ENCODE measurements at places on chromosomes 3 and 15.
A peak's percentile ranks its signal among the peaks of the same experiment; 100 is the strongest.

GRCh38 chr3:141901914-141902313 lies 25.5 kb downstream of the ATP1B3 start:
- DNase-seq = no peak

DNA sequence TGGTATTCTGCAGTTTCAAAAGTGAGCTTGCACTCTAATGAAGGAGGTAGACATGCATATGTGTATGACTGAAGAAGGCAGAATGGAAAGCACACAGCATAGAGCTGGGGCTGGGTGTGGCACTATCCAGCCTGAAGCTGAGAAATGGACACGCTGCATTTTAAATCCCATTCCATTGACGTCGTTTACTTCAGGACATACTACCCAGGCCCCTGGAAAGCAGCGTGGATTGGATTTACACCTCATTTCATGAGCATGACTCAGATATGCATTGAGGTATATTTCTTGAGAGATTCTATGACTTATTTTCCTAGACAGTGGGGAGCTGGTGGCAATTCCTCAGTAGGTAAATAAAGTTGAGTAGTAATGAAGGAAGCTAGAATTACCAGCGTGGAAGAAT lies 101.4 kb downstream of the ABI3BP start:
- DNase-seq = no peak

- peak; percentile 27 for DNase-seq
Measured at GRCh38 chr3:148233403-148233802, 464.3 kb upstream of the AGTR1 start.

GRCh38 chr3:7207125-7207524 lies 346.2 kb downstream of the GRM7 start:
- DNase-seq = no peak

- no peak for DNase-seq
Measured at GRCh38 chr3:10816019-10816862, at the start of gene SLC6A11. TSS of gene SLC6A11 (plus strand) at chr3:10816228. CDS start at chr3:10816266, 38 bp downstream.

DNA sequence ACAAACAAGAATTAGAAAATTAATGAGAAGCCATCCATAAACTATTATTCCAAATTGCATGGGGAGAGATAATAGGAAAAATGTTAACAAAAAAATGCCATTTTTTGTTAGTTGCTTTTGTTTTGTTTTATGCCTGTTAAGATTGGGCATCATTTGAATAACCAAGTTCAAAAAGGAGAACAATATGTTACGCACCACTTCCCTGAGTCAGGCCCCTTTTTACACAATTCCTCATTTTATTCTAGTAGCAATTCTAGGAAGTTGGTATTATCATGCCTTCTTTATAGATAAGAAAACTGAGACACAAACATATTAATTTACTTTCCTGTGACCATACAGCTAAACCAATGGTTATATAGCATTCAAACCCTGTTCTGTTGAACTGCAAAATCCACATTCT lies 736.9 kb upstream of the CCDC54 start:
- no peak for DNase-seq

DNA sequence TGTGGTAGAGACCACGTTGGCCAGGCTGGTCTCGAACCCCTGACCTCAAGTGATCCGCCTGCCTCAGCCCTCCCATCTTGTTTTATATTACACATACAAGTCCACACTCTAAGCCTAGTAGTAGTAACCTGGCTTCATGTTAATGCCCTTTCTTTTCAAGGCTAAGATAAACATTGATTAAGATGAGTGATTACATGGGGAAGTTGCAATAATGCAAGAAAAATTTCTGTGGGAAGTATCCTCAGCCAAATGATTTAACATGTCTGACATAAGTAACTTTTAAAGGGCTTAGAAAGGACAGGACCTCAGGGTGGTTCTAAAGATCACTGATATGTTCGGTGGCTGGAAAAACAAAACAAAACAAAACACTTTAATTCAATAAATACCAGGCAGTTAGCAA lies 72.1 kb downstream of the SFMBT1 start:
- DNase-seq = no peak

- no peak for DNase-seq
Measured at GRCh38 chr3:128674161-128674784, 23.7 kb upstream of the RPN1 start.

- no peak for DNase-seq
Measured at GRCh38 chr3:183108001-183108449, 8.7 kb upstream of the MCCC1 start.

- no peak for DNase-seq
Measured at GRCh38 chr15:66105286-66106265, 148.0 kb downstream of the MEGF11 start.

DNA sequence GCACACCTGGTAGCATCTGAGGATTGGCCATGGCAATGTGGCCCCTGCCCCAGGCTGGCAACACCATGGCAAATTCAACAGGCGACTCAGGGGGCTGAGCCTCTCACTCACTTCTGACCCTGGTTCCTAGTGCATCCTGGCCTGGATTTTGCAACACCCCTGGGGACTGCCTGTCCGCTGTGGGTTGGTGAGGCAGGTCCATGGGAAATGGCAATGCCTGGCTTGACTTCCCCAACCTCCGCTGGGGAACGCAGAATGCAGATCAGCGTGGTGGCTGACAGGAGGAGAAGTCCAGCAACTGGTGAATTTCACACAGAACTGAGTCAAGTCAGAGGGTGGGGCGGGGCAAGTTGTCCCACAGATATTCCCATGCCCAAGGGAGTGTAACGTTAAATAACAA lies 3.9 kb upstream of the PSTPIP1 start:
- DNase-seq = no peak

GRCh38 chr3:168865022-168865551 lies 769.4 kb upstream of the GOLIM4 start:
- peak; percentile 70 for DNase-seq

DNA sequence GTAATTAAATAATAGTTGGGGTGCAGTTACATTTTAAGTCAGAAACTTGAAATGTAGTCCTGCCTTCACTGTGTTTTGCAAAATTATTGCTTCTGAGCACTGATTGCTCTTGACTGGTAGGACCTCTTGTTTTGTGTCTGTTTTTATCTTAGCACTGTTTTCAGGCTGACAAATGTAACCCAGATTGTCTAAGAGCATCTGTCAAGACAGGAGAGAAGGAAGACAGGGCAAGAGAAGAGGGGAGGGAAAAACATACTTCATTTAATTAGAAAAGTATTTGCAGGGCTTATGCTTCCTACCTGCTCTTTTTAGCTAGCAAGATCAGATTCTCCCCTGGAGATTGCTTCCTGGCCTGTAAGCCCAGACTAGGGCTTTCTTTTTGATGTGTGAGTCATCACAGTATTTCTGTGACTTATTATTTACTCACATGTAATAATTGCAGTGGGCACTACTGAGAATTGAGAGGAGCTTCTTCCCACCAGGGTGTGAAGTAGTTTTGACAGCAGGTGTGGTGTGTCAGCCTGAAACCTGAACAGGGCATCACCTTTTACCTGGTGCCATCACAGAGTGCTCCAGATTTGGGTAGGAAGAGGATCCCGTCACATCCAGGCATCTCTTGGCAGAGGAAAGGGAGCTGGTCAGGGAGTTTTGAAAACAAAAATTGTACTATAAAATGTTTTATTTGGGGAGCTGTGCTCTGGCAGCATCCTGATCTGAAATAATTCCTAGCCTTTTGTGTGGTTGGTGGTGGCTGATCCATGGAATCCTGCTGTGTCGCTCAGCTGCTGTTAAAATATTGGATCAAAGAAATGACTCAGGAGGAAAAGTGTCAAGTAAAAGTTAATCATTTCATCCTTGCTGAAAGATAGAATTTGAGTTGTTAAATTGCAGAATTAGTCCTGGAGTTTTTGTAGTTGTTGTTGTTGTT lies 98.2 kb downstream of the TMEM108 start:
- peak; percentile 7 for DNase-seq

- peak; percentile 99 for DNase-seq
Measured at GRCh38 chr3:15646851-15647511, 45.4 kb downstream of the BTD start.

GRCh38 chr3:175704366-175705055 lies 845.4 kb downstream of the NAALADL2 start:
- no peak for DNase-seq

GRCh38 chr3:35965908-35966307 lies 326.6 kb downstream of the ARPP21 start:
- peak; percentile 63 for DNase-seq

GRCh38 chr3:178022599-178022998 lies 513.6 kb upstream of the KCNMB2 start:
- DNase-seq = peak; percentile 31

DNA sequence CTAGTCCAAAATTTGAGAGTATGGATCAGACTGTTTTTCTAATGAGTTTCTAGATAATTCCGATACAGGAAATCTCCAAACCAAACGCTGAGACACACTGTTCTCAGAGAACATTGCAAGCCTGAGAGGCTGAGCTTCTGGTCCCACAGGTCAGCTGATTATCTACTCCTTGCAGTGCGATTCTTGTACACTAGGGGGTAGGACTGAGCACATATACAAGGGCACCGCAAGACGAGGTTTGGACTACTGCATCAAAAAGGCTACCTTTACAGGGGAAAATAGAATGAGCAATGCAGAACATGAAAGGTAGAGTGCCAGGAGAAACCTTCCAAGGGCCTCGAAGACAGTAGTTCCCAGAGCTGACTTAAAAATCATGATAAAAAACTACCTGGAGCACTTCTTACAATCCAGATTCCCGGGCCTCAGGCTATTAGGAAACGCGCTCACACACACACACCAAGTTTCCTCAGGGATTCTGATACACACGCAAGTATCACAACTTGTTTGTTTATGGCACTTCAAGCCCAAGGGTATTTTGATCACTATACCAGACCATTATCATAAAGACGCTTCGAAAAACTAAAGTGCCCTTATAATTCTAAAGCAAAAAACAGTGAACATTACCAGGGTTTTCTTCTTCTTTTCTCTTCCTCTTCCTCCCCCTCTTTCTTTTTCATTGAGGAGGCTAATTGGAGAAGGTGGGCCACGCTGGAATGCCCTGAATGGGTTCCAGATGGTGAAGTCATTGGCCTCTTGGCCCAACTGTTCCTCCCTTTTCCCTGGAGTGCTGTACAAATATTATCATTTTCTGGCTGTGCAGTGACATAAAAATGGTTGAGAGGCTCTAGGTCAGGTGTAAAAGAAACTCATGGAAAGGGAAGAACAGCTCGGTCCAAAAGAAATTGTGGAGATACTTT lies 61.8 kb downstream of the SLC12A8 start:
- DNase-seq = peak; percentile 41

Data from foreskin fibroblast (primary cell).